ENCODE measurements at places on chromosomes 1 and 21.

DNA sequence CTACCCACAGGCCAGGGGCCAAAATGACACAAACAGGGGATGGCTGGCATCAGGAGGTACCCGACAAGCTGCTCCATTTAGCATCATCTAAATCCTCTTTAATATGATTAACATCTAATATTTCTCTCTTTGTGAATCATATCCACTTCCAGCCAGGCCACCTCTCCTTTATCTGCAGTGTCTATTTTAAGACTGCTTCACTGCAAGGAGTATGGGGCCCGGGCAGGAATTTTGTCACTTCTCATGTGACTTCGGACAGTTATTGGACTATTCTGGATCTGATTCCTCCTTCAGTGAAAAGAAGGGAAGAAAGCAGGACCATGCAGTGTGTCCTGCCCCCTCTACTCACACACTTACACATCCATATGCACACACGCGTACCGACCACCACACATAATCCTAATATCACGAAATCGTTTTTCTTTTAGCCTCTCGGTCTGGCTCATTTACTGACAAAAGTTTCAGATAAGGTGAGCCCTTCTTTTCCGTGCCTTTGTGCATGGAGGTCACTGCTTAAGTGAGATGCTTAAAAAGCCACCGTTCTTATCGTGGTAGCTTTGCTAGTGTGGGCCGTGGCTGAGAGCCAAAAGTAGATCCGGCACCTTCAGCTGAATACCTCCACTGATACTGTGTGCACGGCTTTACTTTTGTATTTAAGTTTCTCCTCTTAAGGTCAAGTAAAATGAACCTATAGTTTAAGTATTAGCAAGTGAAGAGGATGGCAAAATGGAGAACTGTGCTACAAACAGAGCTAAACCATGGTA, 26.0 kb downstream of the PROX1 start:
- no peak for DNase-seq

DNA sequence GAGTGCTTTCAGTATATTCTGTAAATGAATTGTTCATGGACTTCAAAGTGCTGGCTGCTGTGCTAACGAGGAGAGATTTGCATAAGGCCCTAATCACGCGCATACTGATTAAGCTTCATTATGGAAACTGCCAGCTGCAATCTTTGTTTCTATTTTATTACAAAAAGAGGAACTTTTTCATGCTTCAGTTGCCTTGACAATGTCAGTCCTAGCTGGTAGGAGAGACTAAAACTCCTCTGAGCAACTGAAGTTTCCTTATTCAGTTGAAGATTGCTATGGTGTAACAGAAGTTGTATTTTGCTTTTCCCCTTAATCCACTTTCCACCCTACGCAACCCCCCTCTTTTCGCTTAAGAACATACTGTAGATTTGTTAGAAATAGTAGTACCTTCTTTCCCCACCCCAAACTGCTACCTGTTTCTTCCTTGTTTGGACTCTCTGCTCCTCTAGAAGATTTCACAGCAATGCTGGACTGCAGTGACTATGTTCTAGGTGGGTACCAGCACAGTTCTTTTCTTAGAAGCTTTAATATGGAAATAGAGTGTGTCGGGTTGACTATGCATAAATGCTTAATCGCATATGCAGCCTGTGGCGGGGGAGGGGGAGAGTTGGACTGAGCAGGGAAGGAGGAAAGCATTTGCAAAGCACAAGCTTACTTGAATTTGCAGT, 108.3 kb downstream of the POU2F1 start:
- no peak for DNase-seq

DNA sequence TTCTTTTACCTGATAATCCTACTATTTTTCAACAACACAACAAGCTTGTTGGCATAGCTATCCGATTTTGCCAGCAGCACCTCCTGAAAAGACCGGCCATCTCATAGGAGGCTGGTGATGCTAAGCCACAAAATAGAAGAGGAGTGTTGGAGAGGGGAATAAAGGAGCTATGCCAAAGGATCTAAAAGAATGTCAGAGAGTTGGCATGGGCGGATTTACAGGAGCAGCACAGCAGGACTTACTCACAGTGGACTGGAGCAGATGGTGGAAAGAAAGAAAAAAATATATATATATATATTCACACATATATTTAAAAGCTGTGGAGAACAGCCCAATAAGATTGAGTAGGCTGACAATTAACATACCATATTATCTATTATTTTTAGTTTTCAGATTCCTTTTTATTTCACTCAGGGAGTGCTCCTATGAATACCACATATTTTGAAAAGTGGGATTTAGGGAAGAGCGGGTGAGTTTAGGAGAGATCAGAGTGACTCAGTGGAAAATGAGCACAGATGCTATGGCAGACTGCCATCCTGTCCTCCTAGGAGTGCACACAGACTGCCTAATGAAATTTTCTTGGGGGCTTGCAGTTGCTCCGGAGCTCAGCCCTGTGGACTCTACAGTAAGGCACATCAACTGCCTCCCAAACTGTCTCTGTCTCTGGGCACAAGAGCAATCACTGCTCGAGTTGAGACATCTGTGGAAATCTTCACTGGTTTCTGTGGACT, 394.4 kb upstream of the CHRM3 start:
- no peak for DNase-seq

DNA sequence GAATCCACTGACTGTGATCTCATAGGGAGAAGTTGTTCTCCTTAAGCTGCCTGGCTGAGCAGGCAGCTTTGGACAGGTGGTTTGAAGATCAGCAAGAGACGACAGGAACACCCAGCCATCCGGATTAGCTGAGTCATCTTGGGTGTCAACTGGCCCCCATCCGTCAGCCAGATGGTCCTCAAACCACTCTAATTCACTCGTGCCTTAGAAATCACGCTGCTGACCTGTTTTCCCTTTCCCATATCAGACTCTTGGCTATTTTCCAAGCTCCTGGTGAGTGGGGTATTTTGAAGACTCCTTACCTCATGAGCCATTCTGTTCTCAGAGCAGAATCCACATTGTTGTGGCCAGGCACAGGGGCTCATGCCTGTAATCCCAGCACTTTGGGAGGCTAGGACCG, 149.1 kb upstream of the L1TD1 start:
- no peak for DNase-seq

DNA sequence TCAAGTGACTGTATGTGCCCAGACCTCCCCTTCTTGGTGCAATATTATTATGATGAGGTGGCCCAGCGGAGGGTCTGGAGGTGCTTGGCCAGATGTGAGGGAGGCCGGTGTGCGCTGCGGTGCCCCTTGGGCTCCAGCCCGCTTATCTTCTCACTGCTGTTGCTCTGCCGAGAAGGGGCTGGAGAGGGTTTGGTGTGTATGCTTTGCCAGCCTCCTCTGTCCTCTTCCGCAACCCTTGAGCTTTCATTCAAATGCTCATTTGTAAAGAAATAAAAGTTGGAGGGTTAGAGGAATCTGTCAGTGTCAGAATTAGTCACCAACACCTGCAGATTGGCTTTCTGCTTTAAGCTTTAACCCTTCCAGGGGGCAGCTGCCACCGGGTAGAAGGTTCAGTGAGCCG, 19.7 kb downstream of the RNF220 start:
- no peak for DNase-seq

GRCh38 chr1:110890474-110891196, 17.7 kb downstream of the CD53 start:
- DNase-seq: no peak

DNA sequence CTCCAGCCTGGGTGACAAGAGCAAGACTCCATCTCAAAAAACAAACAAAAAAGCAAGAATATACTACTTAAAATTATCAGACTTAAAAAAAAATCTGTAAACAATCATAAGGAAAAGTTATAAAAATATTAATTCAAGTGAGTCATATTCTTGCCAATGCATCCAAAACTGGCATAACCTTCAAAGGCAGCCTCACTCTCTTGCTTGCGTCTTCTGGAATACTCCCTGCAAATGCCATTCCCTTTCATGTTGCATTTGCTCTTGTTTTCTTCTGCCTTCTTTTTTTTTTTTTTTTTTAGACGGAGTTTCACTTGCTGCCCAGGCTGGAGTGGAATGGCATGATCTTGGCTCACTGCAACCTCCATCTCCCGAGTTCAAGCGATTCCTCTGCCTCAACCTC, 32.2 kb upstream of the ZBTB8A start:
- no peak for DNase-seq
